ENCODE measurements at places on chromosomes 13 and 19. TPM values are rescaled to one million over a fixed set of nuclear protein-coding genes. Genes with fewer than 3 reads are reported as not detected.

IZUMO4 gene
- total RNA-seq: 3.1 TPM

ODAD3 gene
- 0.17 TPM for total RNA-seq

GRCh38 chr19:17873786-17874757 is 2.3 kb downstream of the SLC5A5 start:
- DNase-seq: no peak
- H3K36me3 ChIP-seq: no peaks in the 10 kb centered on the region
- H3K27me3 ChIP-seq: peaks cover 65% of the 10 kb centered on the region

- H3K27me3 ChIP-seq: no peaks in the 10 kb centered on the region
- peaks cover 52% of the 10 kb centered on the region for H3K4me1 ChIP-seq
- H3K4me3 ChIP-seq: no peak overlapping the region
- H3K27ac ChIP-seq: no peak overlapping the region
- peaks cover 4% of the 10 kb centered on the region for H3K36me3 ChIP-seq
Measured at GRCh38 chr13:51728972-51729371, 75.0 kb downstream of the DHRS12 start.

- H3K27ac ChIP-seq: no peak overlapping the region
- H3K4me1 ChIP-seq: no peaks in the 10 kb centered on the region
Measured at GRCh38 chr13:61830475-61830874, 414.8 kb upstream of the PCDH20 start.

DNA sequence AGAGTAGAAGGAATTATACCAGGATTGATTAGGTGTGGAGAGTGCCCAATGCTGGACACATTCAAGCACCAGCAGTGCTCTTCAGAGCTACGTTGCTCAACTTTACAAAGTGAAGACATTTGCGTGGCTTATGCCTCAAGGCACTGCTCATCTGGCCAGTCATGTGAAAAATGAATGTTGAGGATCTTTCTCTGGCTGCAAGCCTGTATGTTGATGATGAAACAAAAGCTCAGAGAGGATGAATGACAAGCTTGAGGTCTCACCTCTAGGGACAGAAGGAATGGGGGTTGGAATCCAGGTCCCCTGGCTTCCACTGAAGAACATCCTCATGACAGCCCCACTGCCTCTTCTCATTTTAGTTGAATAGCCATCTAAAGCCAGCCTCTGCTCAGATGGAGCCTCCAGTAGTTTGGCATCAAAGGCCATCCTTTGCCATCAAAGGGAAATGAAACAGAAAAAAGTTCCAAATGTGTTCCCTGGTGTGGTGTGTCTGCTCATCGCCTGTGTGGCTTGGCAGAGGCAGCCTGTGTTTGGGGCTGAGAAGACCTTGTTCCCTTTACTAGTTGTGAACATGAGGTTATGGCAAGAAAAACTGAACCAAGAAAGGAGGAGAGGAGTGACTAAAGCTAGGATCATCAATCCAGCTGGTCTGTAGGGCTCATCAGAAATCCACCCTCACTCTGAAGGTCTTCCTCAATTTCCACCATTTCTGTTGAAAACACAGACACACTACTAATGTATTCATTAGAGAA is 114.0 kb upstream of the KL start:
- H3K4me3 ChIP-seq: no peak overlapping the region
- H3K4me1 ChIP-seq: peaks cover 3% of the 10 kb centered on the region
- DNase-seq: no peak
- H3K36me3 ChIP-seq: no peaks in the 10 kb centered on the region

DNA sequence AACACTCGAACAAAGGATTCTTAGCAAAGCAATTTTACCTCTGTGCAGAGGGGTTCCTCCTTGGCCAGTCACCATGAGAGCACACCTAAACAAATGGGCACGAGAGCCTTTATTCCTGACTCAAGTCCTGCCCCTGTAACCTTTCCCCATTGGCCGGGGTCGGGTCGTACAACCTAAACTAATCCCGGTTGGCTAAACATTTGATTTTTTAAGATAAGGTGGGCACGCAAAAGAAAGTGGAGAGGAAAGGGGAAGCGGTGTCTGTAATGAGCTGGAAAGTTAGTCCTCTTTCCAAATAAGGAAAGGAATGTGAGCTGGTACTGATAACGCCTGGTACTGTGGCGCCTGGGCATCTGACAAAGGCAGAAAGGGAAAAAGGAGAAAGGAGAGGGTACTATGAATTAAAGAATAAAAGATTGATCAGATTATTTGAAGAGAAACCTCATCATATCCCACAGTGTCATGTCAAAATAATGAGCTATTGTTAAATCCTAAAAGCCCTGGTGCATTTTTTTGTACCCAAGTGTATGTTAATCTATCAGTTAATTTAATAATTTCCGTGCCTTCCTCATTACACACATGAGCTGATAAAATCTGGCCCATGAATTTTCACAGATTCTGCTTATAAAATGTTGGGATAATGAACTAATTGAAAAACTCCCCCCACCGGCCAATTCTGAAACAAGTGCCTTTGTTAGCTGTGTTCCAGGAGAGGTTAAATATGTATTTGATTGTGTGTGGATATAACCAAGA is 335.7 kb downstream of the RFC3 start:
- H3K36me3 ChIP-seq: no peaks in the 10 kb centered on the region
- no peak for DNase-seq
- H3K27ac ChIP-seq: peak overlapping the region; percentile 42
- peaks cover 18% of the 10 kb centered on the region for H3K4me1 ChIP-seq
- H3K4me3 ChIP-seq: no peak overlapping the region
- H3K27me3 ChIP-seq: no peaks in the 10 kb centered on the region

DNA sequence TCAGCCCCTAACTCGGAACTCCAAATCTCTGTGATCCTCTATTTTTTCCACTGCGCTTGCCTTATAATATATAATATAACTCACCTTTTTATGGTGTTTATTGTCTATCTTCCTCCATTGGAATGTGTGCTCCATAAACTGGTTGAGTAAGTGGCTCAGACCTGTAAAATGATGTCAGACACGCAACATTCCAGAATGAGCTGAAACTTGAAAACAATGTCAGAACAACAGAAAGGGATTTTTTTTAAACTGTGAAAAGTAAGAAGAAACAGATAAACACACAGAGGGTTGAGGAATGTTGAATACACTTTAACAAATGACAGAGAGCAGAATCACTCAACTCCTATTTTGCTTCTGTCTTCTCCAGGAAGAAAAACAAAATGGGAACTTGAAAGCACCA is 19.1 kb upstream of the FAM216B start:
- no peak overlapping the region for H3K27ac ChIP-seq
- H3K27me3 ChIP-seq: no peaks in the 10 kb centered on the region
- H3K36me3 ChIP-seq: no peaks in the 10 kb centered on the region
- H3K4me3 ChIP-seq: no peak overlapping the region
- DNase-seq: no peak

DNA sequence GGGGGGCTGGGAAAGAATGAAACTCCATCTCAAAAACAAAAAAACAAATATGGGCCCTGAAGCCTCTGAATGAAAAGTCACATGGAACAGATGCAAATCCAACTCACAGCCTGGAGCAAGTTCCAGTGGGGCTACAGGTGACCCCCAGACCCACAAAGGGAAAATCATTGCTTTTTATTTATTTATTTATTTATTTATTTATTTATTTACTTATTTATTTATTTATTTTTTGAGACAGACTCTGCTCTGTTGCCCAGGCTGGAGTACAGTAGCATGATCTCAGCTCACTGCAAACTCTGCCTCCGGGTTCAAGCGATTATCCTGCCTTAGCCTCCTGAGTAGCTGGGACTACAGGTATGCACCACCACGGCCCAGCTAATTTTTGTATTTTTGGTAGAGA is 13.3 kb upstream of the CCL25 start:
- H3K4me3 ChIP-seq: no peak overlapping the region
- no peaks in the 10 kb centered on the region for H3K4me1 ChIP-seq
- H3K27ac ChIP-seq: no peak overlapping the region
- H3K36me3 ChIP-seq: no peaks in the 10 kb centered on the region
- no peak for DNase-seq
- no peaks in the 10 kb centered on the region for H3K27me3 ChIP-seq

RXFP2 gene
- total RNA-seq: not detected

All from heart right ventricle (tissue), 16 donors.